DMS 273 treated with DMSO at 0.1 percent for 48 hours (cell line): ENCODE measurements at places on chromosomes 2 and 18.

- no peak for DNase-seq
Observed at GRCh38 chr18:38313831-38314230, 748.2 kb upstream of the CELF4 start.

GRCh38 chr2:240457223-240458043, 22.0 kb downstream of the GPC1 start:
- no peak for DNase-seq

DNA sequence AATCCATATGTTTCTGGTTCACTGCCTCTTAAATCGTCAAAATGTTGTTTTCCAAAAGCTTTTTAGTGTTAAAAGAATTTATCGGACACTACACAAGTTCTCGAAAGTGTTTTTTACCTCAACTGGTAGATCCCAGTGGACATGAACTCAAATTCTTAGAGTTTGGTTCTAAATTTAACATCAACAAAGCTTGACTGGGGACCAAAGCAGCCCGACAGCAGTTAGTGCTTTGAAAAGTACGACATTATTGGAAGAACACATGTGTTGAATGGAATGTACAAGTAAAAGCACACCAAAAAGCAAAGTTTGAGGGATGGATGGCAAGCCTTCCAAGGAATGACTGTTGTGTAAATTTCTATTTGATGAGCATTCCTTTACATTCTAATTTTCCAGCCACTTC, 803.9 kb upstream of the POU3F3 start:
- DNase-seq, result no peak

DNA sequence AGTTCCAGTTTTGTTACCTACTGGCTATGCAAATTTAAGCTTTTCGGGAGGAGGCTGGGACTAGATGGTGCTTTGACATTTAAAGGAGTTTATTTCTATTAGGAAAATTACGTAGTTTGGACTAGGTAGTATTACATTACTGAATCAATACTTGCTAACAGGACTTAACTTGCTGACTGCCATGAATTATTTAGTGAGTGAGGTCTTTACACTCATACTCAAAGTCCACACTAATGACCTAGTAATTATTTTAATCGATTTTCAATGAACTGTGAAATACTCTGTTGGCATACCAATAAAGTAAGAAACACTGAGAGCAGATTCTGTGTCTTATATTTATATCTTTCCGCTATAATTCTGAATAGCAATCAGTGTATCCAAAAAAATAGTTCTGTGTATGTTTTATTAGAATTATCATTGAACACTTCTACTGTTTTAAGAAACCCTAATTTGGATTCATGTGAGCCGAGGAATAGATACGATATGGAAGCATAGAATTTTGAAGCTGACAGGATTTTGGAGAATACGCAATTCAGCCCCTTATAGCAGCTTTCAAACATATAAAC, 55.0 kb downstream of the CHST9 start:
- DNase-seq, result no peak

- no peak for DNase-seq
Observed at GRCh38 chr18:2709316-2709715, 53.8 kb downstream of the SMCHD1 start.

DNA sequence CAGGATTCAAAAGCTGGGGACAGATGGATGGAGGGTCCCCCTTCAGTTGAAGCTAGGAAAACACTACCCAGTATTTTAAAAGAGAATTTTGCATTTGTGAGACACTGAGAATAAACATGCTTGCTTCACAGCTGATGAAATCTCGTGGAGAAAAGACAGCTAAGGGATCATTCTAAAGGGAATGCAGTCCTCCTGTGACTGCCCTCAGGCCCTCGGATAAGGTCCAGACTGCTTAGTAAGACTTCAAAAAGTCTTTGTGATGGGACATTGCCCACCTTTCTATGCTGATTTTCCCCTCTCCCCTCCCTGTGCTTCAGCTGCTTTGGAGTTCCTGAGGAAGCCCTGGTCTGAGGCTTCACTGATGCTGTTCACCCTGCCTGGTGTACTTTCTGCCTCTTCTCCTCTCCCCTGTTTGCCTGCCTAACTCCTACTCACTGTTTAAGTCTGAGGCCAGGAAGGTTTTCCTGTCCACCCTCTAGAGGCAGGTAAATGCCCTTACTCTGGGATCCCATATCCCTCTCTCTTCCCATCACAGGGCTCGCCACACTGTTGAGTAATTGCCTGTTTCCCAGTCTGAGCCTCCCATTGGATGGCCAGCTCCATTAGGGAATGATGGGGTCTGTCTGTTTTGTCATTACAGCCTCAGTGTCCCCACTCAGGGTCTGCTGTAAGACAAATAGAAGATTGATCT, 26.6 kb downstream of the POLE4 start:
- DNase-seq, result no peak

DNA sequence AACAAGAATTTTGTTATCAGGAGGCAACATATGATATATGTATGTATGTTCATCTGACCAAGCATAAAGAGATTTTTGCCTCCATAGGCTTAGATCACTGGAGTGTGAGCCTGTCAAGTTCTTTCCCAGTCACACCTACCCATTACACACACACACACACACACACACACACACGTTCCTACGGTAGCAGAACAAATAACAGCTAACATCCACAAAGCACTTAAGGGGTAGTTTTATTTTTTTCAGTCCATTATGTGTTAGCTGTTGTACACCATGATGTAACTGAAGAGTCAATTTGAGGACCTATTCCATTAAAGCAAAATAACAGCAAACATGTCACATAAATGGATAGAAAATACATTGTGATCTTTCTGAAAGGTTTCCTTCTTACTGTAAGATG, 39.5 kb downstream of the UGP2 start:
- DNase-seq, result no peak

DNA sequence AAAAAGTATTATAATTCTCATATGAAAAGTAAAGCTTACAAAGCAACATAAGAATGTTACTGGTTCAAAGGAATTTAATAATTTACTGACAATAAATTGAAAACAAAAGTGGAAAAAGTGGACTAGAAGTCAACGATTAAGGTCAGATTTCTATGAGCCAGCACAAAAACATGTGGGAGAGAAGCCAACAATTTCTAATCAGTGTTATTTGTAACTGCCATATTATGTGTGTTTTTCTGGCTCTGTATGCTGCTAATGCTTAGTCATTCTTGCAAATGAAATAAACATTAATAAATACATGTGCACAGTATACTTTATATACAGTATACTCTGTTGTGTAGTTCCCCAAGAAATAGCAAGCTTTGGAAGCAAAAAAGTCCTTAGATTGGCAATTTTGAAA, 301.3 kb upstream of the RGPD4 start:
- no peak for DNase-seq

DNA sequence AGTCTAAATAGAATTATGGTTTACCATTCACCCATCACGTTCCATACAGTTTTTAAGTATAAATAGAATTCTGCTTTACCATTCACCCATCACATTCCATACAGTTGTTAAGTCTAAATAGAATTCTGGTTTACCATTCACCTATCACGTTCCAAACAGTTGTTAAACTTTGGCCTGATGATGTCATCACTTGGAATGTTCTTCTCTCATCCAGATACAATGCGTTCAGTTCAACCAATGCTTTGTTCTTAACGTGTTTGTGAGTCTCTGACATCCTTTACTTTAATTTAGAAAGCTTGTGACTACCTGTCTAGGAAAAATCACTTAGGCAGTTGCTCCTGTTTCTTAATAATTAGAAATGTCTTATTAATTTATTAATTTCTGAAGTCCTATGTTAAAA, 236.3 kb upstream of the RASGRP3 start:
- no peak for DNase-seq

DNA sequence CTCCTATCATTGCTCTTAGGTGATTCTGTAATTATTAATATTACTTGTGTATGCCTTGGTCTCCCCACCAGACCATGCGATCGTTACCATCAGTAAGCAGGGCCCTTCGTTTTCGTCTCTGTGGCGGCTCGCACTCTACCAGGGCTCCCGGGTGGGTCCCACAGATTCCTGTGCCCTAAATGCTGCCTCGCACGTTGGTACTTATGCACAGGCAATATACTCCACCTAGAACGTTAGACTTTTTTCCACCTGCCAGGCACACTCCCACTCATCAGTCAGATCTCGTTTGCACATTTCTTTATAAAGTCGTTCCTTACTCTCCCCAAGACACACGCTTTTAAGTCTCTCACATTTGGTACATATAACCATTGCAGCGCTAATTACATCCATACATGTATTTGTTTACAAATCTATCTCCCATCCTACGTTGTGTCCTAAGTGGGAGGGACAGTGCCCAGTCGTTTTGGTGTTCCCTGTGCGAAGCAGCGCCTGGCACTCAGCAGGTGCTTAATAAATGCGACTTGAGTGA, 901 bp downstream of the FEZ2 start:
- no peak for DNase-seq

DNA sequence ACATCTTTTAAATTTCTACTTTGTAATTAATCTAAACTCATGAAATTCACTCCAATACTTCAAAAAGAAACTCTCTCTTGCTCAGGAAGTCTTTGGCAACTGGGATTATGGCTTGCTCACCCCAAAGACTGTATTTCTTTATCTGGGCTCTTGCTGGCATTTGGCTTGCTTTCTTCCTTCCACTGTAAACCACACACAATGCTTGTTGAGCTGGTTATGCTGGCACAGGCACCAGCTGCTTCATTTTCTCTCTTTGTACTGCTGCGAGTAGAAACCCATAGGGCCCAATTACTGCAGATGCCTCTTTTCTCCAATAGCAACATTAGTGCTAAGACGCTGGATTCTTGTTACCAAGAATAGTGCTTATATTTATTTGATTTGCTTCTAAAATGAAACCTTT, 51.4 kb downstream of the SLC38A11 start:
- peak; percentile 92 for DNase-seq

- no peak for DNase-seq
Observed at GRCh38 chr2:159468257-159468656, 148.1 kb downstream of the BAZ2B start.

- no peak for DNase-seq
Observed at GRCh38 chr2:45370369-45370768, 240.7 kb downstream of the SRBD1 start.

DNA sequence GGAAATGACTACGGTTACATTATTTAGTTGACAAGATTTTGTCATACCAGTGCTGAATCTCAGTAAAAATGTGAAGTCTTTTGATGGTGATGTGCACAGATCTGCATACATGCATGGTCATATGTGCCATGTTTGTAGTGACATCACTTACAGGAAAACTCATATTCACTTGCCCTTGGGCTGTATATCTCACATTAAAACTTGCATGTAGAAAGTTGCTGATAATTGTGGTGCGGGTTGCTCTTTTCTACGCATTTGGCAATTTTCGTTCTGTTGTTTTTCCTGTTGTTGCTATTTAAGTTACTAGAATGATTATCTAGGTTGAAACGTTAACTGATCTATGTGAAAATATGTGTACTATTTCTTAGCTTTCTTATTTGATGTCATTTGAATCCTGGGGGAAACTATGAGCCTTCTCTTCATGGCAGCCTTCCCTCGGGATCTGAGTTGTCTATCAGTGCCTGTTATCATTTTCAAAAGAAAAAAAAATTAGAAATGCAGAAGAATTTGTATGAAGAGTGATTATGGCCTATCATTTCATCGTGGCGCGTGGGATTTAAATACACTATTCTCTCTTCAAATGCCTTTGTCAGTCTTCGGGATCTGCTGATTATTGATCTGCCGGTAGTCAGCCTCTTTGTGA, 296.6 kb downstream of the TMX3 start:
- DNase-seq, result no peak

DNA sequence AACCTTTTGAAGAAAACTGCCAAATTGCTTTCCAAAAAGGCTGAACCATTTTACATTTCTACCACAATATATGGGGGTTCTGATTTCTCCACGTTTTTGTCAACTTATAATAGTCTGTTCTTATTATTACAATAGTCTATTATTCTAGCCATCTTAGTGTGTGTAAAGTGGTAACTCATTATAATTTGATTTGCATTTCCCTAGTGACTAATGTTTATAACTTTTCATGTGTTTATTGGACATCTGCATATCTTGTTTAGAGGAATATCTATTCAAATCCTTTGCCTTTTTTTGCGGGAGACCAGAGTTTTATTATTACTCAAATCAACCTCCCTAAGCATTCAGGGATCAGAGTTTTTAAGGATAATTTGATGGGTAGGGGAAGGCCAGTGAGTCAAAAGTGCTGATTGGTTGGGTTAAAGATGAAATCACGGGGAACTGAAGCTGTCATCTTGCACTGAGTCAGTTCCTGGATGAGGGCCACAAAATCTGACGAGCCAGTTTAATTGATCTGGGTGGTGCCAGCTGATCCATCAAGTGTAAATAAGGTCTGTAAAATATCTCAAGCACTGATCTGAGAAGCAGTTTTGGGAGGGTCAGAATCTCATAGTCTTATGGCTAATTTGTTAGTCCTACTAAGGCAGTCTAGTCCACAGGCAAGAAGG, 303.4 kb upstream of the NCKAP5 start:
- DNase-seq, result no peak

DNA sequence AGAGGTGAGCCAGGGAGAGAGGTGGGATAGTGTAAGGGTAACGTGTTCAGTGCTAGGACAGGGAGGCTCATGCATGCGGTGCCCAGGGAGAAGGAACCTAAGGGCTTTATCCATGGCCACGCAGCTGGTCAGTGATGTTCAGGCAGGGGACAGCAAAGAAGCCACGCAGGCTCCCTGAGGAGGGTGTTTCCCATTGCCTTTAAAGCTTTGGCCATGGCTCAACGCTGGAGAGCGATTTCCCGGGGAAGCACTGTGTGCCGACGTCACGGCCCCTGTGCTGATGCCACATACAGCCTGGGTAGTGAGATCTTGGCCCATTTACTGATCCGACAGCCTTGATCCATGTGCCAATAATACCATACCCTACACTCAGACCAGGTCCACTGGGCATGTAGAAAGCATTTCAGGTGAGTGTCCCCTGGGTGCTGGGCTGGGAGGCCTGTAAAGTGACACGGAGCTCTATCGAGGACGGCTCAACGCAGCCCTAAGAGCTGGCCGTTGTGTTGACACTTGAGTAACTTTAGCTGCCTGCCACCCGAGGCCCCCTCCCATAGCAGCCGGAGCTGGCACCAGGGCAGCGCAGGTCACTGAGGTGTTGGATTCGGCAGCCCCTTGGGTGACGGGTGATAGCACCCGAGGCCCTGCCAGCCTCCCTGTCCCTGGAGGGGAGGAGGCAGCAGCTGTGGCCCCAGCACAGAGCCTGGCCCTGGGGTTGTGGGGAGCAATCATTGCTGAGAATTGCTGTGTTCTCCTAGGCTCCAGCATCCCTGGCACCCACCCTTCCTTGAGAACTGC, 41.4 kb downstream of the PDIA6 start:
- DNase-seq, result no peak

DNA sequence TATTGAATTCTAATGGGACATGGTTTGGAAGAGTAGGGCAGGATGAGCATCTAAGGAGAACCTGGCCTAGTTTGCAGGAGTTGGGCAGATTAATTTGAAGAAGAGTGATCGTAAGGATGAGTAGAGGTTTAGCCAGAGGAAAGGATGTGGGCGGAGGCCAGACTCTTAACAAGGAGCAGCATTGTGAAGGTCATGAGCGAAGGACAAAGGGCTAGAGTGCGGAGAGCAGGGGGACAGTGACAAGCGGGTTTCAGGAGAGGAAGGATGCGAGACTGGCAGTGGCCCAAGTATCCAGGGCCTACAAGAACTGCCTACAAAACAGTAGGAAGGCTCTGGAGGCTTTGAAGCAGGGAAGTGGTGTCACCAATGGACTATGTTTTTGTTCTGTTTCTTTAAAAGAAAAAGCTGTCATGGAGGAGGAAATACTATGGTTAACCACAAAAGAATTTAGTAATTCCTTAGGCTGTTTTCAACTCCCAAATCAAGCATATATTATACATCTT, 20.1 kb downstream of the SLC66A3 start:
- DNase-seq, result no peak
